Stimulated activated CD4-positive, alpha-beta T cell treated with anti-CD3 and anti-CD28 coated beads, Interleukin-1b, Interleukin-23, amount 100 ng/mL, for 48 hours (primary cell): ENCODE measurements at places on chromosomes 7 and 10.

DNA sequence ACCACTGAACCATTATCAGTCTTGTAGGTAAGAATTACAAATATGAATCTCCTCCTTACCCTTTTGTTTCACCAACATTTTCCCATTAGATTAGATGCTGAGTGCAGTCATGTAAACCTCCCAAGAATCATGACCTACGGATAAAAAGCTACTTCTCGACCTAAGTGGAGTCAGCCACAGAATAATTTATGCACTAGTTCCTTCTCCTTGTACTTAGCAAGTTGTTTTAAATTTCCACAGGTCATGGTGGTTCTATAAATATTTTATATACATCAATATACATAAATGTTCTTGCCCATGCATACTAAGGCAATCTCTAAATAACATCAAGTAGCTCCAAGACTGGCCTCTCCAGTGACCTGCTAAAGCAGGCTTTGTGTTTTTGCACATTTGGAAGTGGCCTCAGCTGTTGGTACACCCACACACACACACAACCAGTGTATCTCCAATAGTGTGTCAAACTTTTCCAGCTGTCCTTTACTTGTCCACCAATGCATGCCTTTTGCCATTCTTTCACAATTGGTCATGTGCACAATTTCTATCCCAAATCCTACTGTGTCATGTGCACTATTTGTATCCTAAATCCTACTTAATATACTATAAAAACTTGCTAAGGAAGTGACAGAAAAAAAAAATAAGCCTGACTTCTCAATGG is 21.5 kb downstream of the LMOD2 start:
- DNase-seq, result no peak

- DNase-seq, result no peak
Observed at GRCh38 chr10:91513598-91514424, 103.7 kb downstream of the HECTD2 start.

- DNase-seq, result no peak
Observed at GRCh38 chr10:124649214-124649613, 95.0 kb downstream of the FAM53B start.

DNA sequence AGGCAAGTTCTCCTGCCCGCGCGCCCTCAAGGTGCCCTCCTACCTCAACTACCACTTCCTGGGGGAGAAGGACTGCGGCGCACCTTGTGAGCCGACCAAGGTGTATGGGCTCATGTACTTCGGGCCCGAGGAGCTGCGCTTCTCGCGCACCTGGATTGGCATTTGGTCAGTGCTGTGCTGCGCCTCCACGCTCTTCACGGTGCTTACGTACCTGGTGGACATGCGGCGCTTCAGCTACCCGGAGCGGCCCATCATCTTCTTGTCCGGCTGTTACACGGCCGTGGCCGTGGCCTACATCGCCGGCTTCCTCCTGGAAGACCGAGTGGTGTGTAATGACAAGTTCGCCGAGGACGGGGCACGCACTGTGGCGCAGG is 1.4 kb downstream of the FZD1 start:
- DNase-seq, result no peak

- DNase-seq, result no peak
Observed at GRCh38 chr7:28142650-28143049, 37.9 kb downstream of the JAZF1 start.

GRCh38 chr10:85284778-85285770 is 956.7 kb downstream of the CCSER2 start:
- DNase-seq, result no peak

- DNase-seq, result no peak
Observed at GRCh38 chr7:84176716-84177115, 17.9 kb downstream of the SEMA3A start.

GRCh38 chr10:86334488-86335085 is 32.0 kb downstream of the GRID1 start:
- no peak for DNase-seq

- DNase-seq, result no peak
Observed at GRCh38 chr7:47581438-47581803, 490 bp downstream of the TNS3 start.
